ENCODE measurements at places on chromosomes 16 and 17.
A peak's percentile ranks its signal among the peaks of the same experiment; 100 is the strongest.

GRCh38 chr17:14205380-14205779 lies 31.3 kb downstream of the CDRT15 start:
- H3K4me3 ChIP-seq = no peak overlapping the region
- H3K36me3 ChIP-seq = peaks cover 14% of the 10 kb centered on the region
- H3K4me1 ChIP-seq = peaks cover 3% of the 10 kb centered on the region

GRCh38 chr16:22765479-22765878 lies 48.5 kb upstream of the HS3ST2 start:
- H3K4me1 ChIP-seq = no peaks in the 10 kb centered on the region
- no peaks in the 10 kb centered on the region for H3K27me3 ChIP-seq
- no peak overlapping the region for H3K27ac ChIP-seq
- no peak overlapping the region for H3K4me3 ChIP-seq
- H3K36me3 ChIP-seq = no peaks in the 10 kb centered on the region

DNA sequence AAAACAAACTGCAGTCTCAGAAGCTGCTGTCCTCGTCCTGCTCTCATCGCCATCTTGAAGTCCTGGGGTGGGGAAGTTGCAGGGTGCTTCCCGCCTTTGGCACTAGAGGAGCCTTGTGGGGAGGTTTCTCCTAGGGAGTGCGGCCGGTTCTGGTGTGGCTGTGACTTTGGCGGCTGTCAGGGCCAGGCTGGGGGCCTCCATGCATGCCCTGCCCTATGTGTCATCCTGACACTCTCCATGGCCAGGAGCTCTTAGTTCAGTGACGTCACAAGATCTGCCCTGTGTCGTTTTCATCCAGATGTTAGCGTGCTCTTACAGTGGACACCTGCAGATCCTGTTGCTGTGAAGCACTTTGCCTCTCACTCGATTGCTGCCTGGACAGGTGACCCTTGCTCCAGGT lies 49.6 kb downstream of the PLD6 start:
- H3K27me3 ChIP-seq = no peaks in the 10 kb centered on the region
- H3K4me1 ChIP-seq = peaks cover 19% of the 10 kb centered on the region
- H3K36me3 ChIP-seq = peaks cover 85% of the 10 kb centered on the region
- no peak for DNase-seq
- H3K27ac ChIP-seq = no peak overlapping the region

DNA sequence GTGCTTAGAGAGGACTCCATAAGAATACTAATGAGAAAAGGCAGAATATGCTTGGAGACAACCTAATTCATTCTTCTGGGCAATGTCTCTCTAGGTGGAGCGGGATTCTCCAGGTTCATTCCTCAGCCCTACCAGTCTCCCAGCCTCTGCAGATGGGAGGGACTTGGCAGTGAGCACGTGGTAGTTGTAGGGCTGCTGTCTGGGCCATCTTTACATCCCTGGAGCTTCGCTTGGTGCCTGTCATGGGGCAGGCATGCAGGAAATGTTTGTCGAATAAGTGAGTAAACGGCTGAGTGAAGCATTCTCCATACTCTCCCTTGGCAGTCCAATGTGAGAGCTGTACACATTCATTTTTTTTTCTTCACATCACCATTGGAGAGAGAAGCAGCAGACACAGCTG lies 387.5 kb downstream of the UTP18 start:
- no peak overlapping the region for H3K27ac ChIP-seq
- DNase-seq = no peak
- no peak overlapping the region for H3K4me3 ChIP-seq
- no peaks in the 10 kb centered on the region for H3K36me3 ChIP-seq
- H3K27me3 ChIP-seq = no peaks in the 10 kb centered on the region
- no peaks in the 10 kb centered on the region for H3K4me1 ChIP-seq

- no peaks in the 10 kb centered on the region for H3K27me3 ChIP-seq
- no peak overlapping the region for H3K4me3 ChIP-seq
- H3K36me3 ChIP-seq = no peaks in the 10 kb centered on the region
- DNase-seq = no peak
- H3K27ac ChIP-seq = no peak overlapping the region
These were observed 32.2 kb downstream of the MARCHF10 start for GRCh38 chr17:62775876-62776275.

DNA sequence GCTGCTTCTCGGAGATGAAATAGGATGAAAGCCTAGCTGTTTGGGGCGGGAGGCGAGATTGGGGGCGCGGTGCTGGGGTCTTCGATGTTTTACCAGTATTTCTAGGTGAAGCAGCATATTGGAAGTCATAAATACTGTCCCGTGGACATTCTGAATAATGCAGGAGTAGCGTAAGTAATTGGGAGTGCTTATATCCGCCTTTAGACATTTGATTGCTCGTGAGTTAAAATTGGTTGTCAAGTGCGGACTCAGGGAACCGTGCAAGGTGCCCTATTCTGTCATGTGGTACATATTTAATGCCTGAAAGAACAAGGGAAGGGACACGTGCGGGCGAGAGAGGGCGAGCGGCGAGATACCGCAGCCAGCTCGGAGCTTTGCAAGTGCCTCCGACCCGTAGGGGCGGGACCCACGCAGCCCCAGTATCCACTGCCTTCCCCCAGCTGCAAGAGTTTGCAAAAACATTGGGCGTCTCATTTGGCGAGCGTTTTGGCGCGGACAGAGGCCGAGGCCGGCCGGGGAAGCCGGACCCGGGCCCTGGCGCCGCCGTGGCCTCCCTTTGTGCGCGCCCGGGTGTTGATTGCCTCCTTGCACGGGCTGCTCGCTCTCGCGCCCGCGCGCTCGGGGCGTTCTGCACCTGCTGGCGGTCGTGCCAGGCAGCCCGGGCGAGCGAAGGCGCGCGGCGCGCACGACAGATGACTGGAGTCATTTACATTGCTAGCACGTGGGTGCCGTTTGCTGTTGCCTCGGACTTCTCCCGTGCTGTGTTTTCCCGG lies 849.8 kb upstream of the RBFOX1 start:
- no peaks in the 10 kb centered on the region for H3K4me1 ChIP-seq
- DNase-seq = no peak
- no peaks in the 10 kb centered on the region for H3K36me3 ChIP-seq
- H3K27me3 ChIP-seq = no peaks in the 10 kb centered on the region
- H3K27ac ChIP-seq = no peak overlapping the region

- H3K4me1 ChIP-seq = no peaks in the 10 kb centered on the region
- DNase-seq = peak; percentile 95
- no peak overlapping the region for H3K4me3 ChIP-seq
- H3K36me3 ChIP-seq = no peaks in the 10 kb centered on the region
- H3K27ac ChIP-seq = peak overlapping the region; percentile 86
These were observed 70.1 kb upstream of the CREBBP start for GRCh38 chr16:3950343-3951193.

DNA sequence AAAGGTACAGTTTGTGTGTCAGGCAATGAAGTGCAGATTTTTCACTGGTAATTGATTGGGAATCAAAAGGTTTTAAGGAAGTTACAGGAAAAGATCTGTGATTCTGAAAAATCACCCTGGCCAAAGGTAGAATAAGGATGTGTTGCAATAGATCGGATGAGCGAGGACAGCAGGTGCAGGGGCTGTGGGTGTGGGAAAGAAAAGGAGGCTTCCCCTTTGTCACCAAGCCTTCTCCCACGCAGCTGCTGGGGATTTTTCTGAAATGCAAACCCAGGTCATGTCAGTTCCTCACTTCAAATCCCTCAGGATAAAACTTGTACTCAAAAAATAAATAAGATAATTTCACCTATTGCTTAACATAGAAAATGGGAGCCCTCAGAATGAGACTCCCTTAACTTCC lies 47.9 kb upstream of the ARHGAP17 start:
- H3K4me3 ChIP-seq = no peak overlapping the region
- no peaks in the 10 kb centered on the region for H3K27me3 ChIP-seq
- H3K4me1 ChIP-seq = peaks cover 24% of the 10 kb centered on the region
- DNase-seq = no peak

DNA sequence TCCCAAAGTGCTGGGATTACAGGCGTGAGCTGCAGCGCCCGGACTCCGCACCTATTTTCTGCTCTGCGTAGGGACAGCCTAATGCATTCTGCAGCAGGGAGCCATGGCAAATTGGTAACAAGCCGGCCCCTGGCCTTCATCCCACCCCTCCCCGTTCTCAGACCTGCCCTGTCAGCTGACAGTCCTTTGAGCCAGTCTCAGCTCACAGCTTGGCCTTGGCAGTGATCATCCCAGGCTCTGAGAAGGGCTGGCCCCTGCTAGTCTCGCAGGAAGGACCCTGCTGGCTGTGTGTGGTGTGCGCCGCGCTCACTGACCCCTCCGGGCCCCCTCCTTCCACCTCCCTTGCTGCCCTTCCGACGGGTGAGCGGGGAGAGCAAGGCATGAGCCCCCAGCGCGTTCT lies 10.3 kb upstream of the NPTX1 start:
- DNase-seq = no peak
- H3K4me3 ChIP-seq = no peak overlapping the region
- H3K27ac ChIP-seq = no peak overlapping the region
- no peaks in the 10 kb centered on the region for H3K27me3 ChIP-seq

DNA sequence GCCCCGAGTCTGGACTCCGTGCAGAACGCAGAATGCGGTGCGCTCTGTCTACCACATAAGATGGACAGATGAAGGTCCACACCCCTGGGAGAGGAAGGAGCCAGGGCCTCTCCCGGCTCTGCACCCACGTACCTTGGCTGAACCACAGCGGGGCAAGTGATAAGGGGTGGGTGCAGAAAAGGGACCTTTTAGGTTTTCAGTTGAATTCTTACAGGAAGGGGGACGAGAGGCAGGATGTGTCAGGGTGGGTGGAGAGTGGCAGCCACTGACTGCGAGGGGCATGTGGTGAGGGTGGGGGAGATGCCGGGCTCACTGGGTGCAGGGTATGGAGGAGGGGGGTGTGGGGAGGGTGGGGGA lies 372 bp downstream of the CD300A start:
- no peaks in the 10 kb centered on the region for H3K36me3 ChIP-seq
- no peaks in the 10 kb centered on the region for H3K27me3 ChIP-seq
- H3K4me1 ChIP-seq = no peaks in the 10 kb centered on the region
- peak overlapping the region; percentile 17 for H3K4me3 ChIP-seq
- no peak overlapping the region for H3K27ac ChIP-seq
- DNase-seq = no peak

GRCh38 chr16:51267681-51268080 lies 116.6 kb upstream of the SALL1 start:
- H3K27me3 ChIP-seq = no peaks in the 10 kb centered on the region
- H3K4me3 ChIP-seq = no peak overlapping the region
- H3K27ac ChIP-seq = no peak overlapping the region
- no peaks in the 10 kb centered on the region for H3K4me1 ChIP-seq

DNA sequence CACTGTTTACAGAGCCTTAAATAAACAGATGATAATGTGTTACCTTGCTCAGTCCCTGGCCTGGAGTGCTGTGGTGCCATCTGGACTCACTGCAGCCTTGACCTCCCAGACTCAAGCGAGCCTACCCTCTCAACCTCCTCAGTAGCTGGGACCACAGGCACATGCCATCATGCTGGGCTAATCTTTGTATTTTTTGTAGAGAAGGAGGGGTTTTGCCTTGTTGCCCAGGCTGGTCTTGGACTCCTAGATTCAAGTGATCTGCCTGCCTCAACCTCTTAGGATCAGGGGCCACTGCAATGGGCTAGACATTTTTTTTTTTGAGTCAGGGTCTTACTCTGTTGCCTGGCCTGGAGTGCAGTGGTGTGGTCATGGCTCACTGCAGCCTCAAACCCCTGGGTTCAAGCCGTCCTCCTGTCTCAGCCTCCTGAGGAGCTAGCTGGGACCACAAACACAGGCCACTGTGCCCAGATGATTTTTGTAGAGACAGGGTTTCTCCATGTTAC lies 5.0 kb upstream of the NAGLU start:
- H3K4me3 ChIP-seq = no peak overlapping the region
- H3K4me1 ChIP-seq = no peaks in the 10 kb centered on the region
- DNase-seq = no peak

DNA sequence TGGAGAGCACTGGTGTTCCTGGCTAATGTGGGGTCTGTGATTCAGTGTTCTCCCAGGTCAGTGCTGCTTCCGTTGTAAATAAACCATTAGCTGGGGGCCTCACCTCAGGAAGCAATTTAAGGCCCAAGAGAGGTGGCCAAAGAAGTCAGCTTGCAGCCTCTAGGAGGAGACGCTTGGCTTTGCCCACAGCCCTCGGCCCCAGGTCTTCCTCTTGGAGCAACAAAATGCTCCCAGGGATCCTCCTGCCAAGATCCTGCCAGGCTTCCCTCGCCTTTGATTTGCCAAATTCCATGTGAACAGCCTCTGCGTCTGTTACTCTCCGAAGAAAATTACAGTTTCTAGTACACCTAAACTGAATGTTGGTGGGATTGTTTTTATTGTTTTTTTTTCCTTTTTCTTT lies 62.4 kb upstream of the TBX2 start:
- no peaks in the 10 kb centered on the region for H3K36me3 ChIP-seq
- H3K27ac ChIP-seq = no peak overlapping the region
- H3K4me3 ChIP-seq = no peak overlapping the region
- peaks cover 19% of the 10 kb centered on the region for H3K4me1 ChIP-seq
- H3K27me3 ChIP-seq = no peaks in the 10 kb centered on the region
- DNase-seq = no peak

DNA sequence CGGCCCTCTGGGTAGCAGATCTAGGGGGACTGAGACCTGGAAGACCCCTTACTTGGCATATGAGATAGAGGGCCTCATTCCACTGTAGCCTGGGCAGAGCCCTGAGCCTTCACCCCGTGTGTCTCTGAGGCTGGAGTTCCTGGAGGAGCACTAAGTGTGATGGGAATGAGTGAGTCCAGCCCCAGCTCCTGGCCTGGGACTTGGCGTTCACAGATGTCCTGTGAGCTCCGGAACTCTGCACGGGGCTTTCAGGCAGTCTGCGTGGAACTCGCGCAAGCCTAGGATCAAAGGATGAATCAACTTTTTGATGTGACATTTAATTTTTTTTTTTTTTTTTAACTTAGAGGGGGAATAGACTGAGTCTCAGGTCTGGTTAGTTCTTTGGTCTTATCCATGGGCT lies 1.8 kb downstream of the NKD1 start:
- H3K4me3 ChIP-seq = no peak overlapping the region
- DNase-seq = no peak
- H3K27me3 ChIP-seq = peaks cover 5% of the 10 kb centered on the region
- H3K36me3 ChIP-seq = no peaks in the 10 kb centered on the region
- H3K4me1 ChIP-seq = no peaks in the 10 kb centered on the region
- H3K27ac ChIP-seq = no peak overlapping the region

DNA sequence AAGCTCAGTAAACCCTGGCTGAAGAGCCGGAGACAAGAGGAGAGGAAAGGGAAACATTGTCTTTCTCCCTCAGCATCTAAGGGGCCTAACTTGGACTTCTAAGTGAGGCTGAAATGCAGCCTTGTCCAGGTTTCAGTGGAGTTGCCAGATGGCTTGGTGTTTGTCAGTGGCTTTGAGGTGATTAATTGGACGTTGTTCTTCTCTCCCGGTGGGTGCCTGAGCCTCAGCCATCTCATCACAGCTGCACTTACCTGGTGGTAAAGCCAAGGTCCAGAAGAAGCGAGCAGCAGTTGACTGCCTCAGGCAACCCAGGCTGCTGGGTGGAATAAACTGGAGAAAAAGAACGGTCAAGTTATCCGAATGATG lies 202.2 kb upstream of the NLRP1 start:
- H3K27ac ChIP-seq = no peak overlapping the region
- no peaks in the 10 kb centered on the region for H3K4me1 ChIP-seq
- no peaks in the 10 kb centered on the region for H3K27me3 ChIP-seq
- H3K4me3 ChIP-seq = no peak overlapping the region
- H3K36me3 ChIP-seq = no peaks in the 10 kb centered on the region

Measured in right atrium auricular region (tissue), 2 donors.